Omental fat pad (tissue), 4 donors: ENCODE measurements at places on chromosomes 2 and 18.

DNA sequence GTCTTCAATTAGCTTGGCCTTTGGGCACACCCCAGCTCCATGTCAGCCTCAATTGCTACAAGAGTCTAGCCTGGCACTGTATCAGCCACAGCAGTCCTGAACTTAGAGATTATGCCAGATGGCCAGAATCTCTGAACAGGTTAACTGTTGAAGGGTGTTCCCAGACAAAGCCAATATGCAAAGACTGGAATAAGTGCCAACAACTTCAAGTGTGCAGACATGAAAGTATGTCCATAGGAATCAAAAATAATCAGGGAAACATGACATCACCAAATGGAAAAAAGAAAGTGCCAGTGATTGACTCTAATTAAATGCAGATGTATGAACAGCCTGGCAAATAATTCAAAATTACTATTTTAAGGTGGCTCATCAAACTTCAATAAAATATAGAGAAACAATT is 98.5 kb upstream of the DOCK10 start:
- DNase-seq: no peak

DNA sequence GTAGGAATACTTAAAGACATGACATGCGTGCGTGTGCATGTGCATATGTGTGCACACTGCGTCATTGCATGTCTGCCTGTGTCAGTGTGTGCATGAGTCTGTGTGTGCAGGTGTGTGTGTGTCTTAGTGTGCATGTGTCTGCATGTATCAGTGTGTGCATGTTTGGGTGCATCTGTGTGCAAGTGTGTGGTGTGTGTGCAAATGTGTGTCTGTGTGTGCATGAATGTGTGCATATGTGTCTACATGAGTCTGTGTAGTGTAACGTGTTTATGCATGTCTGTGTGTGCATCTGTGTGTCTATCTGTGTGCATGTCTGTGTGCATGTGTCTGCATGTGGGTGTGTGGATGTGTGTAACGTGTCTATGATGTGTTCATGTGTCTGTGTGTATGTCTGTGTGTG is 30.5 kb downstream of the KCNG2 start:
- no peak for DNase-seq

GRCh38 chr2:56934866-56935265 is 751.1 kb downstream of the CCDC85A start:
- DNase-seq: no peak

GRCh38 chr2:207252979-207253645 is 87.4 kb upstream of the KLF7 start:
- DNase-seq: no peak

GRCh38 chr2:213104092-213104902 is 47.1 kb downstream of the IKZF2 start:
- DNase-seq: no peak

DNA sequence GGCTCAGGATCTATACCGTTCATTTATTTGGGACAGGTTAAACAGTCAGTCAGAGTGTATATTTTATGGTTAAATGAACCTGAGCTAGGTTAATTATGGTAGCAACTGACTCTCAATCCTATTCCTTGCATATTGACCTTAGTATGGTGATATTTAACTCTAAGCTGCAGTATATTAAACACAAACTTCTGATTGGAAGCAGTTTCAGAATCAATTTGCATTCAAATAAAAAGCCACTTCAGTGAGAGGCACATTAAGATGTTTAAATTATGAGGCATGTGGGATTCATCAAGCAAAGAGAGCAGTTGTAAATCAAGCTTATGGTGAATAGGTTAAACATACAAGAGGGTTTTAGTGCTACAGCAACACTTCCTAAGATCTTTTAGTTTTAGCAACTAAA is 40.4 kb downstream of the FRZB start:
- no peak for DNase-seq

GRCh38 chr2:27320958-27321543 is 1.8 kb downstream of the MPV17 start:
- DNase-seq: peak; percentile 59

GRCh38 chr2:129896226-129897100 is 83.0 kb upstream of the RAB6C start:
- DNase-seq: no peak

GRCh38 chr2:238578256-238578655 is 151.5 kb downstream of the ASB1 start:
- no peak for DNase-seq

- no peak for DNase-seq
Observed at GRCh38 chr18:22280453-22280750, 111.0 kb downstream of the GATA6 start.

DNA sequence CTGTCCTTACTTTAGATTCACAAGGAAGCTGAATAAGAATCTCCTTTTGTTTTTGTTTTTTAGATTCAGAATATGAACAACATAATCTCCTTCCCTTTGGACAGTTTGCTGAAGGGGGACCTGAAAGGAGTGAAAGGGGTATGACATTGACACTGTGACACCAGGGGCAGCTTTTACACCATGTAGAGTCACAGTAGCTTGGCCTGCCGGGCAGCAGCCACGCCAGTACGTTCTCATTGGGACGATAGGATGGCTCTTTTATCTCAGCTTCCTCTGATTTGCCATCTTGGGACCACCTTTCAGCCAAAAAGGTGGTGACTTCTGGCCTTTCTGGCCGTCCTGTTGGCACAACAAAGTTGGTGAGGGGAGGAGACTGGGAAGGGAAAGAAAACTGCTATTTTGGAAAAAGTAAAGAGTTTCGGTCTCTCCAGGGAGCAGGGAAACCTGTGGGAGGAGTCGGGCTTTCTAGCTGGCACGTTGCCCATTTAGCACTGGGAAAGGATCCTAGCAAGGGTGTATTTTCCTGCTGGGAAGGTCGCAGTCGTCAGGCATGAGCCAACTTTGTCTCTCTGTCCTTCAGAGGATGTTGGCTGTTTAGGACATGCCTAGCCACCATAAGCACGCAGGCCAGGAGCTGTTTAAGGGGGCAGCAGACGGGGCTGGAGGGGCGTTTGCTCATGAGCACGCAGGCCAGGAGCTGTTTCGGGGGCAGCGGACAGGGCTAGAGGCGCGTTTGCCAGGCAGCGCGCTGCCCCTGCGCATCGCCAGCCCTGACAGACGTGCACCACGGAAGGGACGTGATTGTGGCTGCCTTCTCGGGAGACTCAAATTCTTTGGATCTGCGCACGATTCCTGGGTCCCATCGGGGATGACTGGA is 104.6 kb downstream of the ITGB1BP1 start:
- no peak for DNase-seq

DNA sequence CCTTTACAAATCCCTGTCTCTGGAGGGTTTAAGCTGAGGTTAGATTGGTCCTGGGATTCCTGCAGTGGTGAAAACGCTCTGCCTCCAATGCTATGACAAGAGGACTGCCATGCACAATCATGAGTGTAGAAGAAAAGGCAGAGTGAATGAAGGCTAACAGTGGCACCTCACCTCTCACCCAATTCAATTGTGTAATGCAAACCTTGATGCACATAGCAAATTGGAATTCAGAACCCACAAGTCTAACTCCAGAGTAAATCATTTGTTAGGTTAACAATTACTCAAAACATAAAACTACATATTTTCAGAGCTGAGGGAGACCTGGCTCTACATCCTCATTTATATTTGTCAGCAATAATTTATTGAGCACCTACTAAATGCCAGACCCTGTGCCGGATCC is 1.8 kb downstream of the TGFBRAP1 start:
- DNase-seq: no peak

GRCh38 chr2:36408198-36408703 is 52.7 kb downstream of the CRIM1 start:
- DNase-seq: no peak

DNA sequence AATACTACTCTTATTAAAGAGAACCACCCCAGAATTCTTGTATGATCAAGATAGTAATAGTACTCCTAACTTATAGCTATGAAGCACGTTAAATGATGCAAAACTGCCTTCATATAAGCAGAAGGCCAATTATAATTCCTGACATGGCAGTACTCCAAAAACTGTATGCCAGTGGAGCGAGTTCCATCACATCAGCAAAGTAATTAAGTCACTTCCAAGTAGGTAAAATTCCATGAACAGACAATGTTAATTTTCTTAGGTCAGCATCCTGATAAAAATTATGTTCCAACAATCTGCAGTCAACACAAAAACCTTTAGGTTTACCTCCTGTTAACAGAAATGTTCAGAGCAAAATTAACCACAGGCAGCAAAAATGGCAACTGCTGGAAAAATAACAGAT is 136.7 kb downstream of the CDH2 start:
- no peak for DNase-seq

GRCh38 chr2:210553373-210553772 is 3.0 kb upstream of the CPS1 start:
- no peak for DNase-seq

- DNase-seq: no peak
Observed at GRCh38 chr18:10949655-10950054, 199.7 kb downstream of the PIEZO2 start.

GRCh38 chr2:56185101-56185581 is 1.4 kb downstream of the CCDC85A start:
- DNase-seq: no peak

GRCh38 chr2:38765551-38765950 is 12.5 kb upstream of the GEMIN6 start:
- no peak for DNase-seq

DNA sequence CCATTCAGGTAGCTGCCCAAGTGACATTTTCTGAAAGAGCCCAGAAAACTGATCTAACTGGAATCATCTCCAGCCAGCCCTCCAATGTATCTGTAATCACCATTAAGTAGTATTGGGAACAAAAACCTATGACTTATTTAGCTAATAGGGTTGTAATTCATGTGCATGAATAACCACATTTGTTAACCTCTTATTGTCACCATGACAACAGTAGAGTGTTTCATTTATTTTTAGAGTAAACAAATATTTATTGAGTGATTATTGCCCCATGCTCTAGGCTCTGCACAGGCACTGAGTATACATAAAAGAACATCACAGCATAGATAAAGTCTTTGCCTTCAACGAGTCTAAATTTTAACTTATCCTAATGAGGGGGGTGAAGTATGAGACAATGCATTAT is 265.4 kb upstream of the UBE2E3 start:
- no peak for DNase-seq

GRCh38 chr2:37226863-37227262 is 4.5 kb downstream of the CEBPZ start:
- DNase-seq: no peak
